Neuronal stem cell (in vitro differentiated cells): ENCODE measurements at places on chromosomes 1 and 21.

GRCh38 chr1:156401041-156401574 is 32.1 kb downstream of the RHBG start:
- DNase-seq = no peak
- H3K4me1 ChIP-seq = peaks cover 17% of the 10 kb centered on the region
- H3K4me3 ChIP-seq = peak overlapping the region; percentile 38
- peaks cover 69% of the 10 kb centered on the region for H3K27me3 ChIP-seq

GRCh38 chr21:44375761-44376241 is 22.4 kb downstream of the TRPM2 start:
- H3K27ac ChIP-seq = no peak overlapping the region
- no peaks in the 10 kb centered on the region for H3K36me3 ChIP-seq
- H3K4me1 ChIP-seq = no peaks in the 10 kb centered on the region
- H3K4me3 ChIP-seq = peak overlapping the region; percentile 33
- peaks cover 16% of the 10 kb centered on the region for H3K27me3 ChIP-seq

- H3K36me3 ChIP-seq = no peaks in the 10 kb centered on the region
- H3K27ac ChIP-seq = no peak overlapping the region
- no peak for DNase-seq
- H3K4me3 ChIP-seq = no peak overlapping the region
- H3K4me1 ChIP-seq = peaks cover 5% of the 10 kb centered on the region
These were observed 16.8 kb upstream of the CNTN2 start for GRCh38 chr1:205026181-205026580.

GRCh38 chr1:114263343-114263742 is 109.7 kb upstream of the SYT6 start:
- H3K4me3 ChIP-seq = no peak overlapping the region
- H3K27me3 ChIP-seq = no peaks in the 10 kb centered on the region
- H3K4me1 ChIP-seq = no peaks in the 10 kb centered on the region
- no peak overlapping the region for H3K27ac ChIP-seq

DNA sequence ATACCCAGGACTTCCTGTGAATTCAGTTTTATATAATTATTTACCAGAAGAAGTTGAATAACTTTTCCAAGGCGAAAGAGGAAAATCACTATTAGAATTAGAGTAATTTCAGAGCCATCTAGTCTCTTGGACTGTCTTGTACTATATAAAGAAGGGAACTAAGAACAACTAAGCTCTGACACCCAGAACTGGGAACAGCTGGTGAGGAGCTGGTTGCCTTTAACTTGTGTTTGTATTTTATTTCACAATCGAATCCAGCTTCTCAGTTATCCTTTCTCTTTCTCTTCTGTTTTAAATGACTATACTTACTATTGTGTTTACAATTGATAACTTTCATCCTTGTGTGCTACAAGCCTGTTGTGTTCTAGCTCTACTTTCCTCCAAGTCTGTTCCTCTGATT is 8.4 kb downstream of the SNX27 start:
- no peaks in the 10 kb centered on the region for H3K27me3 ChIP-seq
- no peak overlapping the region for H3K4me3 ChIP-seq
- no peaks in the 10 kb centered on the region for H3K36me3 ChIP-seq
- H3K27ac ChIP-seq = no peak overlapping the region
- no peak for DNase-seq
- peaks cover 2% of the 10 kb centered on the region for H3K4me1 ChIP-seq

DNA sequence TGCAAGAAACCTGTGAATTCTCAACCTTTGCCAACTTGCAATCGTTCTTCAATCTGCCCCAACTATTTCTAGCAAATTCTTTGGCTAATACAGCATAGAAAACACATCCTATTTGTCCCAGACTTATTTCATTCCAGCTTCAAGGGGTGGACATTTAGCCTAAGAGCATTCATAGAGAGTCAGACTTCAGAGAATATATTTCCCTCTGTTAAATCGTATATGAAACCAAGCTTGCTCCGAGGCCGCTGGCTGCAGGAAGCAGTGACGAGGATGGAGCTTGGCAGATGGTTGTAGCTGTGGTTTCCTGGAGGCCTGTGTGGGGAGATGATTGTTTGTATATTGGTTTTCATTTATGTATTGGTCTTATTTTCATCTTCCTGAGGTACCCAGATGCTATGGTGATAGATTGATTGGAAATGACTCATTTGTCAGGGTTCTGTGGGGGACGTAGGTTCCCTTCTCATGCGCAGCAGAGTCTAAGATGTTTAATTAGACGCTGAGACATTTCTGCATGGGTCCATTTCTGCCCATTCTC is 26.1 kb downstream of the MAN1C1 start:
- no peak overlapping the region for H3K27ac ChIP-seq
- no peaks in the 10 kb centered on the region for H3K27me3 ChIP-seq
- peaks cover 15% of the 10 kb centered on the region for H3K4me1 ChIP-seq
- peaks cover 7% of the 10 kb centered on the region for H3K36me3 ChIP-seq

- H3K4me3 ChIP-seq = no peak overlapping the region
- H3K4me1 ChIP-seq = no peaks in the 10 kb centered on the region
- no peak overlapping the region for H3K27ac ChIP-seq
These were observed 6.7 kb downstream of the ZNF648 start for GRCh38 chr1:182054698-182055326.

GRCh38 chr1:43844114-43844513 is 89.5 kb upstream of the ARTN start:
- H3K4me1 ChIP-seq = no peaks in the 10 kb centered on the region
- peaks cover 39% of the 10 kb centered on the region for H3K36me3 ChIP-seq
- no peak for DNase-seq
- H3K4me3 ChIP-seq = no peak overlapping the region

- H3K36me3 ChIP-seq = peaks cover 6% of the 10 kb centered on the region
- H3K4me1 ChIP-seq = peaks cover 4% of the 10 kb centered on the region
- H3K4me3 ChIP-seq = no peak overlapping the region
These were observed 79.9 kb upstream of the LAMC2 start for GRCh38 chr1:183106166-183106565.

DNA sequence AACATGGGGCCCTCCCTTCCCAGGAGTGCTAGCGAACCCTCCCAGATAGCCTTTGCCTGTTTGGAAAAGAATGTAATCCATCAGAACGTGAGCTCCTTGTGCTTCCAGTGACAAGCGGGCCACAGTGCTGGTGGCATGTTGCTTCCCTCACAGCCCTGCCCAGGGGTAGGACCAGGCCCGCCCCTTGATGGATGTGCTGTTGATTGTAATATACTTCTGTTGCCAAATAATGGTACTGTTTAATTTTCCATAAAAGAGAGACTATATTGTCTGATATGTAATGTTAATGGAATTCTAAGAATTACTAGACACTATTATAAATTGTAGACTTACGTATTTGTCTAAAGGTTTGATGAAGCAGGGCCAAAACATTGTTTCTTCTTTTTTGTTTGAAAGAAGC is 16.4 kb downstream of the ATP5PO start:
- peaks cover 18% of the 10 kb centered on the region for H3K36me3 ChIP-seq
- no peak overlapping the region for H3K27ac ChIP-seq
- H3K4me1 ChIP-seq = peaks cover 17% of the 10 kb centered on the region
- no peak for DNase-seq
- H3K4me3 ChIP-seq = no peak overlapping the region

DNA sequence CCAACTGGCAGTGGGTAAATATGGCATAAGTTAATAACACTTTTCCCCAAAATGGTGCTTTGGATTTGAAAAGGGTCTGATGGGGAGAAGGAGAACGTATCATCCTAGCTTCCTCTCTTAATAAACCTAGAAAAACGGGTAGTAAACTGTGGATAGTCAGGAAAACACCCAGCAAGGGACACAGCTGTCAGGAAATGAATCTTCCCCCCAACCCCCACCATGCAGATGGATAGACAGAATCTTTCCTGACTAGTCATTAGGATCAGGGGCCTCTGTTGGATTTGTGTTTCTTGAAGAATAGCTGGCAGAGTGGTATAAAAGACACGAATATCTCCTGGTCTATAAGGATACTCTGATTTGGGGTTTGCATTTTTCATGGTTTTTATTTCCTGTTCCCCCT is 22.5 kb upstream of the LAX1 start:
- H3K4me1 ChIP-seq = no peaks in the 10 kb centered on the region
- H3K4me3 ChIP-seq = no peak overlapping the region
- no peaks in the 10 kb centered on the region for H3K36me3 ChIP-seq
- no peak for DNase-seq

GRCh38 chr1:186884251-186884650 is 55.5 kb downstream of the PLA2G4A start:
- no peak overlapping the region for H3K27ac ChIP-seq
- no peak for DNase-seq
- no peaks in the 10 kb centered on the region for H3K27me3 ChIP-seq
- H3K36me3 ChIP-seq = no peaks in the 10 kb centered on the region
- H3K4me1 ChIP-seq = no peaks in the 10 kb centered on the region
- H3K4me3 ChIP-seq = no peak overlapping the region

- no peak overlapping the region for H3K27ac ChIP-seq
- peaks cover 8% of the 10 kb centered on the region for H3K4me1 ChIP-seq
- no peaks in the 10 kb centered on the region for H3K27me3 ChIP-seq
- no peaks in the 10 kb centered on the region for H3K36me3 ChIP-seq
These were observed 11.5 kb upstream of the TMEM51 start for GRCh38 chr1:15141935-15142539.

GRCh38 chr1:18999359-18999758 is 42.9 kb upstream of the IFFO2 start:
- no peak overlapping the region for H3K4me3 ChIP-seq
- H3K27ac ChIP-seq = no peak overlapping the region
- H3K4me1 ChIP-seq = no peaks in the 10 kb centered on the region
- peaks cover 14% of the 10 kb centered on the region for H3K27me3 ChIP-seq
- no peaks in the 10 kb centered on the region for H3K36me3 ChIP-seq
- no peak for DNase-seq

GRCh38 chr1:22750685-22751051 is 40.0 kb downstream of the EPHB2 start:
- no peaks in the 10 kb centered on the region for H3K27me3 ChIP-seq
- no peak for DNase-seq
- H3K4me3 ChIP-seq = no peak overlapping the region

DNA sequence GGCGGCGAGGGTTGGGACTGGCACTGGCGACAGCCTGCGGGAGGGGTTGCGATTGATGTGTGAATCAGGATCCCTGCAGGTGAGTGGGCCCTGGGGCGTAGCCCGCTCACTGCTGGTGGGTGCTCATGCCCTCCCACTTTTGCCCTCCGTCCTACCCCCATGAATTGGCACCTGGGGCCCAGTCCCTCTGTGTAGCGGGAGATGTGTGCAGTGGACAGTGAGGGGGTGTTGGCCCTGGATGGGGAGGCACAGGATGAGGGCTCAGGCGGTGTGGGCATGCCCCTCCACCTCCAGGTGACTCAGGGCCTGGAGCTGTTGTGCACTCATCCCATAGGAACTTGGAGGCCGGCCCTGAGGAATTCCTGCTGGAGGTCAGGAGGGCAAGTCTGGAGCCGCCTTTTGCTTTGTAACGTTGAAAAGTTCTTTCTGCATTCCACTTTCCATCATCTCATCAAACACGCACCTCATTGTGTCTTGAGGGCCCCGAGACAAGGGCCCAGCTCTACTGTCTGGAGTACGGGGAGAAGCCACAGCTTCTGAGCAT is 3.0 kb downstream of the PEAR1 start:
- no peaks in the 10 kb centered on the region for H3K36me3 ChIP-seq
- H3K4me1 ChIP-seq = peaks cover 27% of the 10 kb centered on the region
- H3K4me3 ChIP-seq = no peak overlapping the region

DNA sequence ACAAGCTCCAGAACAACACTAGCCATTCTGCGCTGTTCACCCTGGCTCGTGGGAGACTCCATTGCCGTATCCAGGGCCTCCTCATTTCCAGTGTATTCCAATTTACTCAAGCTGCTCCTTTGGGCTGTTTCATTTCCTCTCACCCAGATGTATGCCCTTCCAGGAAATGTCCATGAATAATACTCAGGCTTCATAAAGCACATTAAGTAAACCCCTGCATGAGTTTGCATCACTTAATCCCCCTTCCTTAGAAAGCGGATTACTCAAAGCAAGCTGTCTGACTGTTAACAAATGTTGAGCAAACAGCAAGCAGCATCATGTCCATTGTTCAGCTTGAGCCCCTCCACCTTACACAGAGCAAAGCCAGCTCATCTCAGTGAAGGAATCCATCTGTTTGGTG is 403.6 kb upstream of the PBX1 start:
- H3K27me3 ChIP-seq = no peaks in the 10 kb centered on the region
- H3K27ac ChIP-seq = no peak overlapping the region
- no peaks in the 10 kb centered on the region for H3K4me1 ChIP-seq
- no peak overlapping the region for H3K4me3 ChIP-seq

- no peaks in the 10 kb centered on the region for H3K27me3 ChIP-seq
- H3K27ac ChIP-seq = peak overlapping the region; percentile 32
- peak; percentile 23 for DNase-seq
- H3K4me3 ChIP-seq = no peak overlapping the region
These were observed 39.9 kb upstream of the ABCA4 start for GRCh38 chr1:94160811-94161210.

- no peak for DNase-seq
- no peak overlapping the region for H3K27ac ChIP-seq
- no peaks in the 10 kb centered on the region for H3K27me3 ChIP-seq
- H3K4me1 ChIP-seq = peaks cover 11% of the 10 kb centered on the region
- peaks cover 2% of the 10 kb centered on the region for H3K36me3 ChIP-seq
- no peak overlapping the region for H3K4me3 ChIP-seq
These were observed 106.2 kb downstream of the EPHB2 start for GRCh38 chr1:22816803-22817202.

- H3K27me3 ChIP-seq = no peaks in the 10 kb centered on the region
- peaks cover 16% of the 10 kb centered on the region for H3K36me3 ChIP-seq
- no peak for DNase-seq
- H3K4me1 ChIP-seq = no peaks in the 10 kb centered on the region
These were observed 46.6 kb downstream of the VPS26C start for GRCh38 chr21:37220433-37220980.
